ENCODE measurements at places on chromosomes 7 and 10.

DNA sequence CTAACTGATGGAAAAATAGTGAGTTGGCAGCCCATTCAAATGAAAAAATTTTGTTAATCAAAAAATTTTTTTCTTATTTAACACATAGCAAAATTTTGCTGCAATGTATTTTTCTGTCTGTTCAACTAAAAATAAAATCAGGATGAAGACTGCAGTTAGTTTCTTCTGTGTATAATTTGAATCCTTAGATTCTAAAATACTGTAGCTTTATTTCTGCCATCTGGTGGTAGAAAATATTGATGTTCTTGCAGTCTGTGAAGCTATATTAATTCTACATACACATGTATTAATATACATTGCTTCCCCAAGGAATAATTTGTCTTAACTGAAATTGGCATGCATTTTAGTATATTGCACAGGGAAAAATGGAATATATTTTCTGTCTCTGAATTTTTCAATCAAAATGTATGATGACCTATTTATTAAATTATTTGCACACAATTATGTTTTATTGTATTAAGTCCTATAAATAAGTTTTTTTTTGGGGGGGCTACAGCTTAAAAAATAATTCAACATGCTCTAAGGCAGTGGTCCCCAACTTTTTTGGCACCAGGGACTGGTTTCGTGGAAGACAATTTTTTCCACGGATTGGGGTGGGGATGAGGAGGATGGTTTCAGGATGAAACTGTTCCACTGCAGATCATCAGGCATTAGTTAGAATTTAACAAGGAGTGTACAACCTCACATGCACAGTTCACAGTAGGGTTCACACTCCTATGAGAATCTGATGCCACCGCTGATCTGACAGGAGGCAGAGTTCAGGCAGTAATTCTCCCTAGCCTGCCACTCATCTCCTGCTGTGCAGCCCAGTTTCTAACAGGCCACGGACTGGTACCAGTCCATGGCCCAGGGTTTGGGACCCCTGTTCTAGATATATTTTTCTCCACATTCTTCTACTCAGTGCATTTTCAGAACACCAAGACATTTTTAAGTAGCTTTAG, 119.4 kb downstream of the GNAT3 start:
- DNase-seq: peak; percentile 55

GRCh38 chr7:143217806-143218205, 4.0 kb upstream of the TAS2R40 start:
- DNase-seq: no peak

DNA sequence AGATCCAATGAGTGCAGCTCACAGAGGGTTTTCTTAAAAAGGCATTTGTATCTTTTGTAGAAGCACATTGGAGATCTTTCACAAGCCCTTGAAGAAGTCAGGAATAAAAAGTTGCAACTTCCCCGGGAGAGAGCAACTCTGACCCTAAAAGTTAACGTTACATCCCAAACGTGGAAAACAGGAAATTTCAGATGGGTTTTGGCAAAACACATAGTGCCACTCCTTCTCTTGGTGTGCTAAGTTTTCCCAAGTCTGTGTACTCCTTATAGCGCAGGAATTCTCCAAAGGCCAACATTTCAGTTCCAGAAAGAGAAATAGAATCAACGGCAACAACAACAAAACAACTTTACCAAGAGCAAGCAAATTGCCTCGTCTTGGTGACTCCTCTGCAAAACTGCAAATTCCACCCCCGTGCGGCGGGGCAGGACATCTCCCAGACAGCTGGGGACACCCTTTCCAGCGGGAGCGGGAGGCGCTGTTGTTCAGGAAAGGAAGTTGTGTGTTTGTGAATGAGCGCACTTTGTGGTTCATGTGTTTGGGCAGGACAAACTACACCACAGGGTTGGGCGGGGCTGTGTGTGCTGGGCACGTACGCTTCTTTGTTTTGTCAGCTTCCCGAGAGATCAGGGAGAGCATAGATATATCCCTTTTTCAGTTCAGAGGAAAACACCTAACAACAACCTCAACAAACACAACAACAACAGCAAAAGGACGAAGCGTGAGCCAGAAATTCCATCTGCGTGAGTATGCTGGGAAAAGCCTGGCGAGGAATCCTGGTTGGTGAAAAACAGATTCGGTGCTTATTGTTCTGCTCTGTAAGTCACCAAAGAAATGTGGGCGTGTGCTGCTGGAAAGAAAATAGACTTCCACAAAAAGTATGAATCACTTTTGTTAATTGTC, 294.7 kb upstream of the PITRM1 start:
- peak; percentile 96 for DNase-seq

DNA sequence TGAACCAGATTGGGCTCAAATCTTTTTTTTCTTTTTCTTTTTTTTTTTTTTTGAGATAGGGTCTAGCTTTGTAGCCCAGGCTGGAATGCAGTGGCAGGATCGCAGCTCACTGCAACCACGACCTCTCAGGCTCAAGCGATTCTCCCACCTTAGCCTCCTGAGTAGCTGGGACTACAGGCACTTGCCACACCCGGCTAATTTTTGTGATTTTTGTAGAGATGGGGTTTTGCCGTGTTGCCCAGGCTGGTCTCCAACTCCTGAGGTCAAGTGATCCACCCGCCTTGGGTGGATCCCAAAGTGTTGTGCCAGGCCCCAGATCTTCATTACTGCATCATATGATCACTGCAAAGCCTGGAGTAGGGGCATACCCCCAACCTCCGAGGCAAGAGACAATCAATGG, 2.8 kb downstream of the DNAJC30 start:
- no peak for DNase-seq

DNA sequence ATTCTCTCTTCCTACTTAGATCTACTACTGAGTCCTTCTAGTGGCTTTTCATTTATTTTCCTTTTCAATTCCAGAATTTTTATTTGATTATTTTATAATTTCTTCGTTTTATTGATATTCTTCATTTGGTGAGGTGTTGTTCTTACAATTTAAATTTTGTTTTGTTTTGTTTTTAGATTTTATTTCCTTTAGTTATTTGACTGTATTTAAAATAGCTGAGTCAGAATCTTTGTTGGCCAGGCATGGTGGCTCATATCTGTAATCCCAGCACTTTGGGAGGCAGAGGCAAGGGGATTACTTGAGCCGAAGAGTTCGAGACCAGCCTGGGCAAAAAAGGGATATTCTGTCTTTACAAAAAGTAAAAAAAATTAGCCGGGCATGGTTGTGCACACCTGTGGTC, 36.1 kb downstream of the AKAP9 start:
- no peak for DNase-seq

Data from HFFc6 (cell line).